Amygdala (tissue), 56 donors: ENCODE measurements at places on chromosomes 16 and 17.

DNA sequence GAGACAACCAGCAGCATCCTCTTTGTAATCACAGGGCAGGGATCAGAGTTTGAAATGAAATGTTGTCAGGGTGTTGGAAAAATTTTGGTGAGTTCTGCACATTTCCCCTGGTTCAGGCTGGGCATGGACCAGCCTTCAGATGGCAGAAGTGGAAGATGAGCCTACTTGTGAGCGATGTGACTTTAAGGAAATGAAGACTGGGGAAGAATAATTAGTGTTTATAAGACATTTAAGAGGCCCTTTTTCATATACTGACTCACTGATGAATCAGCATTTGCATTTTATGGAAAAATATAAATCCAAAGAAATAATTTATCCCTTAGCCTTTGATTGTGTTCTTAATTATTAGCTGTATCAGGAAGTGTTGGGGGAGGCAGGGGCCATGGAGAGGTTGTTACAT is 20.9 kb downstream of the GPR179 start:
- no peak for DNase-seq

DNA sequence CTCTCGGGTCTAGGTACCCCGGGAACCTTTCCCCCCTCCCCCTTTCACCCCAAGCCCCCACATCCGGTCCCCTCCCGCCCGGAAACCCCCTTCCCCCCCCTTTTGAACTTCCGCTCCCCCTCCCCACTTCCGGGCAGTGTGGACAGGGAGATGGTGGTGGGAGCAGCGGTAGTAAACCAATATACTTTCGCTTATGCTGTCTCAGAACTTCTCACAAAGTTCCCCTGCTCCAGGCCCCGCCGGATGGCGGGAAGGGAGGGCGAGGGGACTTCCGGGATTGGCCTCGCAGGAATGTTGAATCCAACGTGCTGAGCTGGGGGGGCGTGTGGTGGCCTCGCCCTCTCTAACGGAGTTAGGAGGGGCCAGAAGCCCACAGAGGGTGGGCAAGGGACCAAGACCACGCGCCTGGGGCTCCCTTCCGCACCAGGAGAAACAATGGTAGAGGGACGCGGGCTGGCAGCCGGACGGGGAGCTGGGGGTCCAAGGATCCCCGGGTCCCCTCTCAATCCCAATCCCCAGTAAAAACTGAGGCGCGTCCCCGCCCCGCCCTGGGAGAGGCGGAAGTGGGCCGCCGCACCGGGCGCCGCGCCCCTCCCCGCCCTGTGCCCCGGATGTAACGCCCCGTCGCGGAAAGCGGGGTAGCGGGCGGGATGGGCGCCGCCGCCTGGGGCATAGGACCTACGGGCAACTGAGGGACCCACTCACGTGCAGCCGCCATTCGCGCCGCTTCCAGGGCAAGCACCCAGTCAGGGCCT is 742 bp downstream of the PFN1 start:
- DNase-seq, result peak; percentile 35

DNA sequence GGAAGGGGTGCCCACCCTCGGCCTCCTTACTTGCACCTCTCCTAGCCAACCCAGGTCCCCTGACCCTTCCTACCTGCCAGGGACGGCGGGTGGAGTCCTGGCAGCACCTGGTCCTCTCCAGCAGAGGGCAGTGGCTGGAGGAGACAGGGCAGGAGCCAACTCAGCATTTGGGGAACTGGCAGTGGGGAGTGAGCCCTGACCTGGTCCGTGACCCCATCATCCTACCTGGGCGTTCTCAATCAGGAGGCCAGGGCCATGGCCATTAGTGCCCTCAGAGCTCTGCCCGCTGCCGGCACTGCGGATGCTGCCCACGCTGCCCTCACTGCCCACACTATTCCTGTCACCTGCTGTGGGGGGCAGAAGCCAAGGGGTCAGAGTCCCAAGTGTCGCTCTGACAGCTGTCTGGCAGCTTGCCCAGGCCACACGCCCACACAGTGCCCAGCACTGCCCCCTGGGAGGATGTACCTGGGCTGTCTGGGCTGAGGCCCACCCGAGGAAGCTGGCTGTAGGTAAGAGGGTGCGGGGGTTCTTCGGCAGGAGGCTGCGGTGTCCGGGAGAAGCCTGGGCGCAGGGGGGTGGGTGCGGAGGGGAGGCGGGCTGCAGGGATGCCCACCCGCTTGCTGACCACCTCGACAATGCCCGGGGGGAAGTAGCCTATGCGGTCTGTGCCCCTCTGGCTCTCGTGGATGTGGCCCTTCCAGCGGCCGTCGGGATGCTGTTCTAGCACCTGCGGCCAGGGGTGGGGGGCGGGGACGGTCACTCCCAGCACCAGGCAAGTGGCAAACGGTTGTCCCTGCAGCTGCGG is 10.8 kb downstream of the CASKIN2 start:
- DNase-seq, result no peak

GRCh38 chr16:27985981-27986380 is 77.5 kb downstream of the GSG1L start:
- no peak for DNase-seq

DNA sequence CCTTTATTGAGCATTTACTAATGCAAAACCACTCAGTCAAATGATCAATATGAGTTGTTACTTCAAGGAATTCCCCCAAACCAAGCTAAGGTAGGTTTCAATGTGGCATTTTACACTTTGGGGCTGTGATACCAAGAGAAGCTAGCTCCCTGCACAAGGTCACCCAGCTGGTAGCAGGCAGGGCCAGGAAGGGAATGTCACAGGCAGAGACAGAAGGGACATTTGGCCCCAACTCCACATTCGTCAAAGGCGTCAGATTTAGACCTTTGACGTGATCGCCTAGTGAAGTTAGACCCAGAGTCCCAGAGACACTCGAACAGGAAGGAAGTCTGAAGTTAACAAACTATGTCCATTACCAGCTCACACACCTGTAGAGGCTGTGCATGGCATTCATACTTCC is 5.5 kb upstream of the SMG1 start:
- DNase-seq, result no peak

GRCh38 chr17:14831491-14831890 is 433.6 kb downstream of the PMP22 start:
- no peak for DNase-seq

- no peak for DNase-seq
These were observed 55.2 kb downstream of the ARSG start for GRCh38 chr17:68346448-68346847.

- peak; percentile 58 for DNase-seq
These were observed 34.9 kb downstream of the SMARCE1 start for GRCh38 chr17:40612599-40613244.
